Non-pigmented ciliary epithelial cell (primary cell): ENCODE measurements at places on chromosomes 13 and 19.
A peak's percentile ranks its signal among the peaks of the same experiment; 100 is the strongest.

- no peak for DNase-seq
Measured at GRCh38 chr13:90246687-90247345, 1100.7 kb upstream of the MIR17HG start.

GRCh38 chr13:60753641-60754040 lies 356.6 kb downstream of the TDRD3 start:
- no peak for DNase-seq

DNA sequence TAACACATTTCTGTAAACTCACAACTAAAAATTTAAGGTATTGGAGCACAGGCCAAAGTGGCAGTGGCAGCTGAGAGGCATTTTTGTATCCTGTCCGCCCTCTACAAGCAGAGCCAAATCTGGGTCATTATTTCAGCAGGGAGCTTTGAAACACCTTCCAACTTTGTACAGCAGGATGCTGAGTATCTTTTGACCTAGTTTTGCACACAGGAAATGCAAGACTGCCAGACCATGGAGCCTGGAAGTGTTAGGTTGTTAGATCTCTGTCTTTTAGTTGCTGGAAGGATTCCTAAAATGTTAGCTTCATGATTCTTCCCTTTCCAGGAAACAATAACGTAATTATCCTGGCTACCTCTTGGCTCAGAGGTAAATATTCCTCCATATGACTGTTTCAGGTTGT lies 148.6 kb upstream of the ATXN8OS start:
- no peak for DNase-seq

DNA sequence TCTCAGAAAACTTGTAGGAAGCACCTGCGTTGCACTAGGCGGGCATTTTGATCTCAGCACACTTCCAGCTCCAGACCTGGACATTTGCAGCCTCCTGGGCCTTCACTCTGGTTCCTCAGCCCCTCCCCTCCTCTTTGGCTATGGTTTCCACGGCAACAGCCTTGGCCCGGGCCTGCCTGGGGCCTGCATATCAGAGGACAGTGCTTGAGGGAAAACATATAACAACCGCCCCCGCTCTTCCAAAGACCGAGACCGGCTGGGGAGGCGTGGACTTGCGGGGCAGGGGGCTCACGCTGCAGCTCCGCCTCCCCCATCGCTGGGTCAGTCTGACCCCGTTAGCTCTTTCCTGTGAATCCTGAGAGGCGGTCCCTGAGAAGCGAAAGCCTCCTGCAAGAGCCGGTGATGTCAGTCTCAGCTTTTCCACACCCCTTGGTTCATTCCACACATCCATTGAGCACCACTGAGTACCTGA lies 125.7 kb upstream of the PEG3 start:
- no peak for DNase-seq

DNA sequence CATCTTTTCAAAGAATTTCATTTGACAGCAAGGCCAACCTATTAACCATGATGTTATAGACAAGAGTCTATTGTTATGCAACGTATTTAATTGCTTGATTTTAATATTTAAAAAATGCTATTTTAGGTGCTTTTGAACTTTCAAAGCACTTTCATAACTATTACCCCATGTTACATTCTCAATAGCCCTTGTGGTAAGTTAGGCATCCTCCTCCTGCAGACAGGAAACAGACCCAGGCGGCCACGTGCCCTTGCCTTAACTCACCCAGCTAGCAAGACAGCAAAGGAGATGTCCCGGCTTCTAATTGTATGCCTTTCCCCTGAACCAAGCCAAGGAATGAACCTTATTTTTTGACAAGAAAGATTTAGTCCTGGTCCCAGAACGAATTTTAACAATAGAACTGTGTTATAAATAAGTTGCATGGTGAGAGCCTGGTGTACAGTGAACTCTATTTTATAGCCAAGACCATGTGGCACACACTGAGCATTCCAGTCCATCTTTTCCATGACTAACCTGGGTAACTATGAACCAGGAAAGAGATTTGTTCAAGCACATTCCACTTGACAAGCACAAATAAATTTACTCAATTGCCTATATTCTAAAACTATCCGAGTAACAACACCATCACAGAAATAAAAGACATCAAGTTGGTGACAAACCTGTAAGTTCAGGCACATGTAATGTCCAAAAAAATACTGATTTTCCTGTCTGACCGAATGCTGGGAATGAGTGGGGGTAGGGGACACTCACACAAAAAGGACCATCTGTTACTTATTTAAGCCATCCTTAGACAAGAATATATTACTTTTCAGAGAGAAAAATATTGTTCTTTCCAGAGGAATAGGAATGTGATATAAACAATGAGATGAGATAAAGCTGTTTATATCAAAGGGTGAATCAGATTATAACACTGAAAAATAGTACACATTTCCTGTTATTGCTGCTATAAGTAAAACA lies 163.0 kb downstream of the EFNB2 start:
- peak; percentile 55 for DNase-seq

- peak; percentile 28 for DNase-seq
Measured at GRCh38 chr13:105804561-105805190, 730.8 kb downstream of the EFNB2 start.

GRCh38 chr19:16024266-16025107 lies 51.8 kb upstream of the TPM4 start:
- no peak for DNase-seq

DNA sequence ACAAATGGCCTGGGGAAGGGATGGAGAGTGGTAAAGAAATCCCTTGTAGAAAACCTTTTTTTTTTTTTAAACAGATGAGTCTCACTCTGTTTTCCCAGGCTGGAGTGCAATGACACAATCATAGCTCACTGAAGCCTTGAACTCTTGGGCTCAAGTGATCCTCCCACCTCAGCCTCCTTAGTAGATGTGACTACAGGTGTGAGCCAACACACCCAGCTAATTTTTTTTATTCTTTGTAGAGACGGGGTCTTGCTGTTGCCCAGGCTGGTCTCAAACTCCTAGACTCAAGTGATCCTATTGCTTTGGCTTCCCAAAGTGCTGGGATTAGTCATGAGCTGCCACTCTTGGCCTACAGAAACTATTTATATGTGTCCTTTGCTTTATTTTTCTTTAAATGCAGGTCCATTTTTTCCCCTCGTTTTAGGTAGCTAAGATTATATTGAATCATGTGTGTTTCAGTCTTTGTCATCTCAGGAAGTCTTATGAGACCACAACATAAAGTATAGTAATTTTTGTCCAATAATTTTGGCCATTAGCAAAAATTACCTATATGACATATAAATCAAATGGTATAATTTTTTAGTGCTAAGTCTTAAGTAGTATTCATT lies 10.5 kb downstream of the LPAR6 start:
- no peak for DNase-seq

DNA sequence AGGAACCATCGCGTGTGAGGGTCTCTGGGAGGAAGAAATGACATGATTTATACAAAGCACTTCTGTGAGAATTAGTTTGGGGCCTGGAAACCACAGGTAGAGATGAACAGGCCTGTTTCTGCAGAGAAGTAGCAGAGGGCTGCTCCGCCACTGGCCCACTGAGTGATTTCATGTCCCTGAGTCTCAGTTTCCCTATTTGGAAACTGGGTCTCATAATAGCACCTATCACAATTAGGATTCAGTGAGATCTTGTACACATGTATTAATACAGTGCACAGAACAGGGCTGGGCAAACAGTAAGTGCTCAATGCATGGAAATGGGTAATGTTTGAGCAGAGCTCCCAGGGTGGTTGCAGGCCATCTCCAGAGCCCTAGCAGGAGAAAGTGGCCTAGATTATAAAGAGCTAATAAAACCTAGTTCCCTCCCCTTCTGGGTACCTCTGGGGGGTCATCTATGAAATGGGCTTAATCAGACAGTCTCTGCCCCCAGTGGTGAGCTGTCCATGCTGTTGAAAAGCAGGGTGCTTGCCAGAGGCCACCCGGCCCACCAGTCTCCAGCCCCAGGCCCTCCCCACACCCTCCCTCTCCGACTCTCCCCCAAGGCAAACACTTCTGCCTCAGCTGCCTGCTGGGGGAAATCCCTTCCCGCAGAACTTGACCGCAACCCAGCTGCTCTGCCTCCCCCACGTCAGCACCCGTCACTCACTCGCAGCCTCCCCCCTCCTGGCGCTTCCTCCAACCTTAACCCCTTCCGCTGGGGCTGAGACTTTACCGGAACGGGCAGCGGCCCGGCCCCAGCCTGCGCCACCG lies 4.5 kb downstream of the BCL3 start:
- peak; percentile 89 for DNase-seq

DNA sequence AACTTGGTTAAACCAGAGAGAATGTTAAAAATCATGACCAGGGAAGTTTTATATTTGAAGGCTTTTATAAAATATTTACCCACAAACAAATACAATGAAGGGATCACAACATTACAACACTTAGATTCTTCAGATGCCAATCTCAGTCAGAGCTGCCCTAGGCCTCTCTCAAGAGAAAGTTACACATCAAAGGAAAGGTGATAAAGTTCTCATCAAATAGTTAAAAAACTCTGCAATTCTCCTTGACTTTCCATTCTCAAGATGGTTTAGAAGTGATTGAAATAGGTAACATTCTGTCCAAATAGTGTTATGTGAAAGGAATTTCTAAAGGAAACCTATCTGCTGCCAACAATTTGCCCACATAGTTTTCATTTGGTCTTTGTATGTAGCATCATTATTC lies 1115.2 kb upstream of the MIR17HG start:
- DNase-seq = no peak

DNA sequence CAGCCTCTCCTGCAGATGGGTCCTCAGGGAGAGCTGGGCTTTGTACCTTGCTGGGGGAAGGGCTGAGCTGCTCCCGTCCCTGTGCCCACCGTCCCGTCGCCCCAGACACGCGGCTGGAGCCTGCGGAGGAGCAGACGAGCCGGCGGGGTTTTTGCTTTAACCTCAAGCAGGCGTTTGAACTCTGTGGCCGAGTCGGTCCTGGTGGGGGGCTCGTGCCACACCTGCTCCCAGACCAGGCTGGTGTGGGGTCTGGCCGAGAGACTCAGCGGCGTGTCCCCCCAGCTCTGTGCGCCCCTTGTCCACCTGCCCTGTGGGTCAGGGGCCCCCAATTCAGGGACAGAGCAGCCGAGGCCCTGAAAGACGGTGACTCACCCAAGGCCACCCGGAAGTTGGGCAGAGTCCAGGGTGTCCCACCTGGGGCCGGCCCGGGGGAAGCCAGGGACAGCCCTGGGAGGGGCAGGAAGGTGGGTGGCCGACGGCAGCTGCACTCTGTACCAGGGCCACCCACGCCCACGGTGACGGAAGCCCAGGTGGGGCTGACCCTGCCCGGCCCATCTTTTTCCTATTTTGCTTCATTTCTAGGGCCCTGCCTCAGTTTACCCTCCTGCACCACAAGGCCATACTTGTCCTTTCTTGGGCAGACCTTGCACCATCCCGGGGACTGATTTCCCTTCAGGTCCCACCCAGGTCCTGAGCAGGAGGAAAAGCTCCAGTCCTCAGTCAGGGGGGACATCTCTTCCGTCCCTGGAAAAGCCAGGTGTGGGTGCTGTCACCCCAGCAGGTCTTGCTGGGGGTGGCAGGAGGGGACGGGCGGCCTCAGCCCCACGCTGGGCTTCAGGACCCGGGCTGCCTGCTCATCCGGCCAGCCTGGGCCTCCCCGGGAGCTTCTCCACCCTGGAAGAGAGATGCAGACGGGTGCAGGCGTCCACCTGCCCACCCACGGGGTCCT lies 5.3 kb downstream of the EFNA2 start:
- DNase-seq = no peak

DNA sequence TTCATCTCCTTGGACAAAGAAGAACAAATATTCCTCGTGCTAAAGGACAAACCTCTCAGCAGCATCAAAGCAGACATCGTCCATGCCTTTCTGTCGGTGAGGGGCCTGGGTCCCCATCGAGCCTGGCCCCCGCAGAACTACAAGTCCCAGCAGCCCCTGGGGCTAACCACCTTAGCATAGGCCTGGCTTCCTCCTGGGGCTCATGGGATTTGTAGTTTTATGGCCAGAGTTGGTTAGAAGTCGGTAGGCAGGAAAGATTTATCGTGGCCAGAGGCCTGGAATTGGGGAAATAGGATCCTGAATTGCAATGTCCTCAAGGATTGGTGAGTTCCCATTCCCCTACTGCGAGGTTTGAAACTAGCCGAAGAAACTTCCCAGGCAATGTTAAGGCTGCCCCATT lies 19.6 kb downstream of the TMEM150B start:
- no peak for DNase-seq

DNA sequence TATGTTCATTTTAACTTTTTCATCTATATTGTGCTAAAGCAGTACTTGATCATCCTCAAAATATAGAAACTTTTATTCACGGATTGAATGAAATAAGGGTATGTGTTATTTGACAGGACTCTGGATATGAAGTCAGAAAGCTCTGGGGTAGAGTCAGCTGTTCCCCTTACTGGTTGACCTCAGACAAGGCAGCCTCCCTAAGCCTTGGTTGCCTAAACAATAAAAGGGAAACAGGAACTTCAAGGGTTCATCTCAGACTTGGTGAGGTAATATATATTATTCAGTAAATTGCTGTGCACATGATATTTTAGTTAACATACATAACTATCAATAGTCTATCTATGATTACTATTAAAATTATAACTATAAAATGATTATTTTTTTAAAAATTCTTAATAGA lies 13.6 kb downstream of the POLR1D start:
- no peak for DNase-seq

- no peak for DNase-seq
Measured at GRCh38 chr19:13079542-13079986, 23.1 kb downstream of the LYL1 start.

DNA sequence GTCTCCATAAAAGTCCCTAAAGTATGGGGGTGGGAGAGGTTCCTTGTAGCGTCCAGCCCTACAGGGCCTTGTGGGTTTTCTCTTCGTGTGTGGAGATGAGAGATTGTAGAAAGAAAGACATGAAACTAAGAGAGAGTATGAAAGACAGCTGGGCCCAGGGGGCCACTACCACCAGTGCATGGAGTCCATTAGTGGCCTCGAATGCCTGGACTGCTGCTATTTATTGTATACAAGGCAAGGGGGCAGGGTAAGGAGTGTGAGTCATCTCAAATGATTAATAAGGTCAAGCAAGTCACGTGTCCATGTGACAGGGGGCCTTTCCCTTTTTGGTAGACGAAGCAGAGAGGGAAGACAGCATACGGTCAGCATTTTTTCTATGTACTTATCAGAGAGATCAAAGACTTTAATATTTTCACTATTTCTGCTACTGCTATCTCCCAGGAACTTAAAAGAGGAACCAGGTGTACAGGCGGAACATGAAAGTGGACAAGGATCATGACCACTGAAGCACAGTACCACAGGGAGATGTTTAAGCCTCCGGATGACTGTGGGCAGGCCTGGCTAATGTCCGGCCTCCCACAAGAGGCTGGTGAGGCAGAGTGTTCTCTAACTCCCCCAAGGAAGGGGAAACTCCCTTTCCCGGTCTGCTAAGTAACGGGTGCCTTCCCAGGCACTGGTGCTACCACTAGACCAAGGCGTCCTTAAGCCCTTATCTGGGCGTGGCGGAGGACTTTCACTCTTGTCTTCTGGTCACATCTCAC lies 25.5 kb downstream of the FGF21 start:
- DNase-seq = no peak

- no peak for DNase-seq
Measured at GRCh38 chr13:62510906-62511655, 1095.4 kb upstream of the PCDH20 start.

DNA sequence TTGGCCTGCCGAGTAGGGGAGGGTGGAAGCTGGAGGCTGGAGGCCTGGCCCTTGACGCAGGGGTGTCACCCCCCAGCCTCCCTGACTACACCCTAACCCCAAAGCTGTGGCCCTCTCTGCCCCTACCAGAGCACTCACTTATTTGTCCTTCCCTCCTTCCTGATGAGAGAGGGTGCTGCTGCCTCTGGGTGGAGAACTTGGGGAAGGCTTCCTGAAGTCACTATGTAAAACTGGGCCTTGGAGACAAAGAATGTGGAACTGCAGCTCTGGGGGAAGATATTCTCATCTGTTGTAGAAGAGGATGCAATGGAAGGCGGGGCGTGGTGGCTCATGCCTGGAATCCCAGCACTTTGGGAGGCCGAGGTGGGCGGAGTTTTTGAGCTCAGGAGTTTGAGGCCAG lies 485.2 kb downstream of the ZNF536 start:
- DNase-seq = no peak
